ENCODE measurements at places on chromosomes 2 and 18. TPM values are rescaled to one million over a fixed set of nuclear protein-coding genes. Genes with fewer than 3 reads are reported as not detected.

- no peaks in the 10 kb centered on the region for H3K36me3 ChIP-seq
- no peaks in the 10 kb centered on the region for H3K4me1 ChIP-seq
- DNase-seq: no peak
- H3K4me3 ChIP-seq: no peak overlapping the region
- no peak overlapping the region for H3K27ac ChIP-seq
- H3K27me3 ChIP-seq: no peaks in the 10 kb centered on the region
Measured at GRCh38 chr18:45320724-45321123, 294.6 kb upstream of the SLC14A2 start.

GRCh38 chr2:239778042-239778851, 246.9 kb downstream of the NDUFA10 start:
- no peaks in the 10 kb centered on the region for H3K36me3 ChIP-seq
- H3K4me3 ChIP-seq: no peak overlapping the region
- DNase-seq: no peak

DNA sequence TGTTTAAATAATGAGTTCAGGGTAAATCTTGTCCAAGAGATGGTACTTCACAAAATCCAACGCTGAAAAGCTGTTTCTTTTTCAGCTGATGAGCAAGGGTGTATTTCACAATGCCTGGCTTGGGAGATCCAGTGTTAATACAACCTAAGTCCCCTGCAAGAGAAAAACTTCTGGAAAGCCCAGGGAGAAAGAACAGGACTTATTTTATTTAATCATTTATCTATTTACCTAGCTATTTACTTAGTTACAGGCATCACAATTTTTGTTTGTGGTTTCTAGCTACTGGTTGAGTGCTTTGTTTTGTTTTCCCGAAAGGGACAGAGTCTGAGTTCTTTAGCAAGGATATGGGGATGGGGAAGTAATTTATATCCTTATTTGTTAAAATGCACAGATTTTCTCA, 598.2 kb upstream of the SYT4 start:
- H3K27ac ChIP-seq: peak overlapping the region; percentile 17
- no peak overlapping the region for H3K4me3 ChIP-seq
- no peaks in the 10 kb centered on the region for H3K27me3 ChIP-seq

GRCh38 chr2:172408143-172408766, 19.1 kb upstream of the ITGA6 start:
- H3K27me3 ChIP-seq: no peaks in the 10 kb centered on the region
- peaks cover 15% of the 10 kb centered on the region for H3K4me1 ChIP-seq
- H3K4me3 ChIP-seq: no peak overlapping the region

- no peak for DNase-seq
- no peaks in the 10 kb centered on the region for H3K27me3 ChIP-seq
- H3K36me3 ChIP-seq: no peaks in the 10 kb centered on the region
- no peak overlapping the region for H3K4me3 ChIP-seq
Measured at GRCh38 chr2:127069003-127069402, 38.0 kb downstream of the BIN1 start.

DNA sequence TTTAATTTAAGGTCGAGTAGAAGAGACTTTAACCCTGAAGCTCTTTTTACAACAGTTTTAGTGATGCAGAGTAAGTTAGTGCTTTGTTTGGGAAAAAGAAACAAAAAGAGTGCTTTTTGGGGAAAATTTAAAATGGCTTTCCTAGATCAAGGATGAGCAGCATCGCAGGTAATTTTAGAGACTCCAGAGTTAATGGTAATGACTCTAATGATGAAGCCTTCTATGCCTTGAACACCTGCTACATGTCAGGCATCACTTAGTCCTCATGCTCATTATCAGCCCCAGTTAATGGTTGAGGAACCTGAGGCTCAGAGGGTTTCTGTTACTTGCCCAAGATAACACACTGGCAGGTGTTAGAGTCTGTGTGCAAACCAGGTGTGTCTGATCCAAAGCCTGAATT, 167.8 kb downstream of the ACOXL start:
- H3K27me3 ChIP-seq: no peaks in the 10 kb centered on the region
- peaks cover 7% of the 10 kb centered on the region for H3K4me1 ChIP-seq
- no peaks in the 10 kb centered on the region for H3K36me3 ChIP-seq
- H3K27ac ChIP-seq: no peak overlapping the region

- no peak overlapping the region for H3K4me3 ChIP-seq
- no peaks in the 10 kb centered on the region for H3K4me1 ChIP-seq
- no peak for DNase-seq
Measured at GRCh38 chr18:55510809-55511208, 77.2 kb downstream of the TCF4 start.

DNA sequence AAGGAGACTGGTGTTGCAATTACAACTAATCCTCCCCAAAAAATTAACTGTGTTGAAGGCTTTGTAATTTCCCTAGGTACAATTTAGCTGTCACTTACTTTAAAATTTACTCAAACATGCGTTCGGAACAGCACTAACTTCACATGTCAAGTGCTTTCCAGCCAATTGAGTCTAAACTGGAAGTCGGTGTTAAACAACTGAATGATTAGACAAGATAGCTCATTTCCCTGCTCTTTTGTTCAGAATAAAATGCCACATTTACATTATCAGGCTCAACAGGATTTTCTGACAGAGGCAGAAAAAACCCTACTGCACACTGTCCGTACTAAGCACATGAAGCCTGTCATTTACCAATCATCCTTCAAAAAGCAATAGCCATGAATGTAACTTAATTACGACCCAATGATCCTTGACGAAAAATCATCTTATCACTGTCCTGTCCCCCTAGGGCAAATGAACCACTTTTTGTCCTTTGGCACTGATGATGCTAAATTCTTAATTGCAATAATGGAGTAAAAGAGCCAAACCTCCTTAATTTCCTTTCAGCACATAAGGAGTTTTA, 56.0 kb downstream of the LRPPRC start:
- H3K36me3 ChIP-seq: peaks cover 34% of the 10 kb centered on the region
- H3K4me1 ChIP-seq: no peaks in the 10 kb centered on the region
- H3K4me3 ChIP-seq: no peak overlapping the region
- no peak overlapping the region for H3K27ac ChIP-seq

GRCh38 chr2:101752716-101753616, 55.5 kb downstream of the MAP4K4 start:
- peak overlapping the region; percentile 16 for H3K27ac ChIP-seq
- H3K4me1 ChIP-seq: peaks cover 34% of the 10 kb centered on the region
- DNase-seq: peak; percentile 13
- H3K36me3 ChIP-seq: no peaks in the 10 kb centered on the region
- H3K4me3 ChIP-seq: no peak overlapping the region
- H3K27me3 ChIP-seq: no peaks in the 10 kb centered on the region

GRCh38 chr2:37091873-37092272, 7.6 kb downstream of the GPATCH11 start:
- no peaks in the 10 kb centered on the region for H3K4me1 ChIP-seq
- no peak overlapping the region for H3K4me3 ChIP-seq
- DNase-seq: no peak
- no peak overlapping the region for H3K27ac ChIP-seq

GRCh38 chr2:109516445-109517117, 97.2 kb downstream of the SEPTIN10 start:
- no peaks in the 10 kb centered on the region for H3K36me3 ChIP-seq
- no peak overlapping the region for H3K4me3 ChIP-seq
- H3K4me1 ChIP-seq: peaks cover 6% of the 10 kb centered on the region
- no peaks in the 10 kb centered on the region for H3K27me3 ChIP-seq
- no peak overlapping the region for H3K27ac ChIP-seq

- H3K4me1 ChIP-seq: peaks cover 9% of the 10 kb centered on the region
- H3K27ac ChIP-seq: no peak overlapping the region
- no peak for DNase-seq
- no peak overlapping the region for H3K4me3 ChIP-seq
- no peaks in the 10 kb centered on the region for H3K36me3 ChIP-seq
- no peaks in the 10 kb centered on the region for H3K27me3 ChIP-seq
Measured at GRCh38 chr2:80256782-80257167, 47.8 kb downstream of the LRRTM1 start.

DNA sequence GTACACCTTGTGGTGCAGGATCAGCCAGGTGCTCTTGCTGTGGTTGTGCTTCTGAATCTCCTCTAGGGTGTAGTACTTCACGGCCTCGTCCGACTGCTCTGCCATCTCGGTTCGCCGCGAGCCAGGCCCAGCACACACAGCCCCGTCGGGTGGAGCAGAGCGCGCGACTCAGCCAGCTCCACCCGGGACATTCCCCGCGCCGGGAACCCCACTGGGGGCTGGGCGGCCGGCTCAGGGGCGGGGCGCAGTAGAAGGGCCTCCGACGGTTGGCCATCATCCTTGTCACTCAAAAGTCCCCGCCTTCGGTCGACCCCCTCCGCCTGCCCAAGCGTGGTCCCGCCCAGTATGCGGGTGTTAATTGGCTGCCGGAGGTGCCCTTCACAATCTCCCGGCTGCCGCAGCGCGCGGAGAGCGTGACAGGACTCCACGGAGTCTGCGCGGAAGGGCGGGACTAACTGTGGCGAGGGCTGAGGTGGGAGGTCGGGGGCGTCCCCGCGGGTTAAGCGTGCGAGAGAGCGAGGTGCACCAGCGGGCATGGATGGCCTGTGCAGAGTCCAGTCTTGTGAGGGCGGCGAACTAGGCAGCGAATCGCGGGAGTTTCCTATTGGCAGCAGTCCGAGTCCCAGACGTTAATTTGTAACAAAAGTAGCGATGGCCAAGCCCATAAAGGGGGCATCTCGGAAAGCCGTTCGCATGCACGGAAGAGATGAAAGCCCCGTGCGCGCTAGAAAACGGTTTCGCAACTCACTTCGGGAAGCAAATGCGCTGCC, at the start of gene CYB5A:
Gene CYB5A (minus strand): TSS at position 193 of the 770 bp plus-strand sequence. CDS start 88 bp downstream, at position 105.
- H3K4me3 ChIP-seq: peak within 1 kb of the TSS; percentile 96
- DNase-seq: peak; percentile 99
- H3K27me3 ChIP-seq: no peaks in the 10 kb centered on the region
- H3K36me3 ChIP-seq: no peaks in the 10 kb centered on the region

LRRC30 gene
- total RNA-seq: not detected

AMER3 gene
- not detected for total RNA-seq

MLPH gene
- 889 TPM for total RNA-seq

MEIS1 gene
- 30.7 TPM for total RNA-seq

UCN gene
- total RNA-seq: 2.2 TPM

C2orf72 gene
- 52.7 TPM for total RNA-seq

LHCGR gene
- not detected for total RNA-seq

ANKRD30B gene
- not detected for total RNA-seq

Measured in transverse colon (tissue), 4 donors.